ENCODE measurements at places on chromosomes 3 and 15. TPM values are rescaled to one million over a fixed set of nuclear protein-coding genes. Genes with fewer than 3 reads are reported as not detected.

Gene PCLAF
- total RNA-seq, result 41.5 TPM

Gene ROBO2
- total RNA-seq, result 38.1 TPM

DNA sequence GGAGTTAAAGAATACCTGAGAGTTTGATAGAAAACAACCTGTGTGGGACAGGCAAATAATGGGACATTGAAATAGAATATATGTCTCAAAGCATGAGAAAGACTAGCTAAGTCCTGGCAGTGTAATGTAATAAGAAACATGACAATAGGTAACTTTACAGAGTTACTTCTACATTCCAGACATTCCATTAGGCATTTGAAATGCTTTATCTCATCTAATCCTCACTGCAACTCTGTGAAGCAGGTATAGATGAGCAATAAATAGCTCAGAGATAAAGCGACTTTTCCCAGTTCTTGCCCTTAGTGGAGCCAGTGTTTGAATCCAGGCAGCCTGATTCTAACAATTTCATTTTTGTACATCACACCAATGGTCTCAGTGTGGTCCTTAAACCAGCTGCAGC, 76.8 kb downstream of the CPNE4 start:
- DNase-seq, result no peak

DNA sequence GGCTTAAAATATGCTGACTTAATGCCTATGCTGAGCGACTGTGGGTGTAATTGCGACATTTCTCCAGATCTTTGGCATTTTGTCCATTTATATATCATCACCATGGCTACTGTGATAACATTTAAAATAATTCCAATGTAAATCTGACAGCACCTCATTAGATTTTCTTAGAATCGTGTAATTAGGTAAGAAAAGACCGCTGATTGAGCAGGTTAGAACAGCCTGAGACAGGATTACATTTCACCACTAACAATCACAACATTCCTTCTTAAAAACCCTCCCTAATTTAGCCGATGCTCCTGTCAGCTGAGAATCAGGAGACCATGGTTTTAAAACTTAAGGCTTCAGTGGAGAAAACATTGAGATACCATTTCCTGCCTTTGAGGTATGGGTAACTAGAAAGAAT, 455.3 kb upstream of the PDZRN3 start:
- no peak for DNase-seq

GRCh38 chr3:140285380-140285779, 350.4 kb downstream of the CLSTN2 start:
- no peak for DNase-seq

Gene KLHL40
- total RNA-seq, result 3.5 TPM

Gene GLDN
- 1.9 TPM for total RNA-seq

Gene NRROS
- total RNA-seq, result 4.1 TPM
